ENCODE measurements at places on chromosomes 2 and 18. TPM values are rescaled to one million over a fixed set of nuclear protein-coding genes. Genes with fewer than 3 reads are reported as not detected.

DNA sequence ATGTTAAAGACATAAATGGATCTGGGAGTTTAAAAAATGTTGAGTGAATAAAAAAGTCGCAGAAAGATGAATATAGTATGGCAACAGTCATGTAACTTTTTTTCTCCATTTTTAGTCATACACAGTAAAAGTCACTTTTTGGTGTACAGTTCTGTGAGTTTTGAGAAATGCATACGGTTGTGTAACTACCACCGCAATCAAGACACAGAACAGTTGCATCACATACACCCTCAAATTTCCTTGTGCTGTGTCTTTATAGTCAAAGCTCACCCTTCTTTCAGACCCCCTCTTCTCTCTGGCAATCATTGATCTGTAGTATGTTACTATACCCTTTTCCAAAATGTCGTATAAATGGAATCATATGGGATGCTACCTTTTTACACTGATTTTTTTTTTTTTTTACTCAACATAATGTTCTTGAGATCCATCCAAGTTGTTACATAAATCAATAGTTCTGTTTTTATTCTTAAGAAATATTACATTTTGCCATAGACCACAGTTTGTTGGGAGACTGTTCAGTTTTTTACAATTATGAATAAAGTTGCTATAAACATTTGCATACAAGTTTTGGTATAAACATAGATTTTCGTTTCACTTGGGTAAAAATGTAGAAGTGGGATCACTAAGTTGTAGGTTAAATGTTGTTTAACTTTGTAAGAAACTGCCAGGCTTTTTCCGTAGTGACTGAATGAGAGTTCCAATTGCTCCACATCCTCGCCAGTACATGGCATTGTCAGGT lies 35.4 kb upstream of the AGFG1 start:
- no peak overlapping the region for H3K27ac ChIP-seq
- no peaks in the 10 kb centered on the region for H3K4me1 ChIP-seq
- no peaks in the 10 kb centered on the region for H3K27me3 ChIP-seq
- no peaks in the 10 kb centered on the region for H3K36me3 ChIP-seq
- DNase-seq: no peak

GRCh38 chr2:221448844-221449390 lies 123.2 kb downstream of the EPHA4 start:
- no peak overlapping the region for H3K27ac ChIP-seq
- no peak overlapping the region for H3K4me3 ChIP-seq
- H3K27me3 ChIP-seq: no peaks in the 10 kb centered on the region
- no peaks in the 10 kb centered on the region for H3K36me3 ChIP-seq

ASXL2 gene
- total RNA-seq: 36.2 TPM

CCDC121 gene
- 3.4 TPM for total RNA-seq

LPIN1 gene
- 53.4 TPM for total RNA-seq

- no peak for DNase-seq
- no peaks in the 10 kb centered on the region for H3K36me3 ChIP-seq
- H3K27me3 ChIP-seq: no peaks in the 10 kb centered on the region
- H3K4me3 ChIP-seq: no peak overlapping the region
These were observed 294.6 kb upstream of the SLC14A2 start for GRCh38 chr18:45320724-45321123.

- H3K4me1 ChIP-seq: no peaks in the 10 kb centered on the region
- no peaks in the 10 kb centered on the region for H3K36me3 ChIP-seq
- no peaks in the 10 kb centered on the region for H3K27me3 ChIP-seq
- H3K27ac ChIP-seq: no peak overlapping the region
- H3K4me3 ChIP-seq: no peak overlapping the region
- DNase-seq: no peak
These were observed 227.2 kb upstream of the HS6ST1 start for GRCh38 chr2:128545829-128546228.

- H3K4me3 ChIP-seq: no peak overlapping the region
- no peak overlapping the region for H3K27ac ChIP-seq
- H3K27me3 ChIP-seq: no peaks in the 10 kb centered on the region
- DNase-seq: no peak
- no peaks in the 10 kb centered on the region for H3K36me3 ChIP-seq
These were observed 19.0 kb downstream of the CROCC2 start for GRCh38 chr2:240925191-240925567.

NCKAP5 gene
- 1.0 TPM for total RNA-seq

- H3K4me1 ChIP-seq: no peaks in the 10 kb centered on the region
- DNase-seq: no peak
- no peaks in the 10 kb centered on the region for H3K36me3 ChIP-seq
- H3K27me3 ChIP-seq: no peaks in the 10 kb centered on the region
- H3K27ac ChIP-seq: no peak overlapping the region
- no peak overlapping the region for H3K4me3 ChIP-seq
These were observed 75.9 kb downstream of the TMEM182 start for GRCh38 chr2:102837626-102838198.

CPS1 gene
- total RNA-seq: 1.4 TPM

- H3K4me1 ChIP-seq: peaks cover 4% of the 10 kb centered on the region
- no peak overlapping the region for H3K27ac ChIP-seq
- H3K4me3 ChIP-seq: no peak overlapping the region
- H3K36me3 ChIP-seq: no peaks in the 10 kb centered on the region
These were observed 27.8 kb upstream of the TBR1 start for GRCh38 chr2:161388146-161388779.

VAMP8 gene
- 8.3 TPM for total RNA-seq

DNA sequence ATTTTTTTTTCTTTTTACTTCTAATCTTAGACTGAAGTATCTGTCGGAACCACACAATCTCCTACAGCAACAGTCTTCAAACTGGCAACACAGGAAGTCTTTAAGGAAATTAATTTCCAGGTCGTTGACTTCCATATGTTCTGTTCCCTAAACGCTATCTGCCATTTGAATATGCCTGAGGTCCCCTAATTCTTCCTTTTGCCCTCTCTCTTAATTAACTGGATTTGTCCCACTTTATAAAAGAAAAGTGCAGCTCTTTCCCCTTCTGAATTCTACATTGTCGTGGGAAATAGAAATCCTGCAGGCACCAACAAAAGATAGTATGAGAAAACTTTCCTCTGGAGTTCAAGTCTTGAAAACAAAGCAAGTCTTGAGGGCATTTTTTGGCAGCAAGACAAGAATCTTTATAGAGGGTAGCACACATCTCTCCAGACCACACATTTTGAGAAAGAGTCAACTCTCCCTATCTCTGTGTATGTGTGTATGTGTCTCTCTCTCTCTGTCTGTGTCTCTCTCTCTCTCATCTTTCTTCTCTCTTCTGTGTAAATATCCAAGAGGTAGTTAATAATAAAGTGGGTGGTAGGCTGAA lies 879.8 kb downstream of the SOCS6 start:
- H3K27ac ChIP-seq: no peak overlapping the region
- H3K36me3 ChIP-seq: no peaks in the 10 kb centered on the region
- no peaks in the 10 kb centered on the region for H3K4me1 ChIP-seq
- no peak for DNase-seq

GRCh38 chr2:19609266-19609665 lies 250.8 kb upstream of the OSR1 start:
- no peaks in the 10 kb centered on the region for H3K36me3 ChIP-seq
- no peak overlapping the region for H3K27ac ChIP-seq
- no peak for DNase-seq
- no peak overlapping the region for H3K4me3 ChIP-seq
- H3K27me3 ChIP-seq: no peaks in the 10 kb centered on the region
- no peaks in the 10 kb centered on the region for H3K4me1 ChIP-seq

DCAF17 gene
- 19.0 TPM for total RNA-seq
